Nephron progenitor cell (in vitro differentiated cells): ENCODE measurements at places on chromosomes 2 and 18.

DNA sequence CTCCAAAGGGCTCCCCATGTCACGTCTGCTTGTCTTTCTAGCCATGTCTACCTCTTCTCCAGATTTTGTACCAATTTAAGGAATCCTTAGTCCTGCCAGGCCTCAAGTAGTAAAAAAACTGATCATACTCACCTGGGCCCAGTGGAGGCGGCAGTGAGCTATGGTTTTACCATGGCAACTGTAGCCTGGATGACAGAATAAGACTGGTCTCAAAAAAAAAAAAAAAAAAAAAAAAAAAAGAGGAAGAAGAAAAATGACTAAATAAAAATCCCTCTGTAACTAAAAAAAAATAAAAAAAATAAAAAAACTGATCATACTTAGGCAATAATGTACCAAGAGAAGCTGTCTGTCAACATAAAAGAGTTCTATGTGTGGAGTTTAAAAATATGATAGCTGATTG lies 221.6 kb downstream of the NR4A2 start:
- DNase-seq = peak; percentile 10

DNA sequence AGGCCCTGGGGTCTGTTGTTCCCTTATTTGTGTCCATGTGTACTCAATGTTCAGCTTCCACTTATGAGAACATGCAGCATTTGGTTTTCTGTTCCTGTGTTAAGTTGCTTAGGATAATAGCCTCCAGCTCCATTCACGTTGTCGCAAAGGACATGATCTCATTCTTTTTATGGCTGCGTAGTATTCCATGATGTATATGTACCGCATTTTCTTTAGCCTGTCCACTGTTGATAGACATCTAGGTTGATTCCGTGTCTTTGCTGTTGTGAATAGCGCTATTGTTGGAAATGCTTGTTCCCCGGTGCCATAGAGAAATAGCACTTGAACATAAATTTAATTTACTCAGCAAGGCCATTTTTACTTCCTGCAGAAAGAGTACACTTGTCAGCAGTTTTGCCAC lies 51.3 kb upstream of the EPAS1 start:
- no peak for DNase-seq

GRCh38 chr2:227025510-227025909 lies 138.5 kb downstream of the COL4A4 start:
- no peak for DNase-seq

GRCh38 chr2:43019536-43020183 lies 206.7 kb downstream of the ZFP36L2 start:
- DNase-seq = no peak

GRCh38 chr2:195520671-195521155 lies 136.3 kb upstream of the SLC39A10 start:
- no peak for DNase-seq

DNA sequence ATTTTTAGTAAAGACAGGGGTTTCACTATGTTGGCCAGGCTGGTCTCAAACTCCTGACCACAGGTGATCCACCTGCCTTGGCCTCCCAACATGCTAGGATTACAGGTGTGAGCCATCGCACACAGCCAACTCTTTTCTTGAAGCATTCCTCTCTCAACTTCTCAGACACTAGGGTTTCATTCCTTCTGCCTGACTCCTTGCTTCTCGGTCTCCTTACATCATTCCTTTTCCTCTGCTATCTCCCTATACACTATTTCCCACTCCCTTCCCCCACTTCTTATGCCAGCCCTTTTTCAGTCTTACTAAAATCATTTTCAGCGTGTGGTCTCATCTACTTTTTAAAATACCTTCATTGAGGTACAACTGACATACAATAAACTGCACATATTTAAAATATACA lies 6.1 kb downstream of the SOS1 start:
- no peak for DNase-seq

DNA sequence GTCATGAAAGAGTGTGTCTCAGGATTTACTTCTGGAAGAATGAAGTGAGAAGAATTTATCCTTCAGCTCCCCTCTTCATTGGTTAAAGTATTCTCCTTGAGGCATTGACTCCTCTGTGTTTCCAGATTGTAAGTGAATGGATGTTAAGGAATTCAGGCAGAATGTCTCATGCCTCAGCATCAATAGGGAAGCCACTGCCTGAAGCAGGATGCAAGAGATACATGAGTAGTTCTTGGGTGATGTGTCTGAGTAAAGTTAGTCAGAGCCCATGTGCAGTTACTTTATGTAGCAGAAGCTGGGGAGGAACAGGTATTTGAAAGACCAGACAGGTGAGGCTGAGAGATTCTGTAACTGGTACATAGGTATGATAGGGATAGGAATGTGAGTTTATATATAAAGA lies 34.0 kb upstream of the TMEFF2 start:
- no peak for DNase-seq

DNA sequence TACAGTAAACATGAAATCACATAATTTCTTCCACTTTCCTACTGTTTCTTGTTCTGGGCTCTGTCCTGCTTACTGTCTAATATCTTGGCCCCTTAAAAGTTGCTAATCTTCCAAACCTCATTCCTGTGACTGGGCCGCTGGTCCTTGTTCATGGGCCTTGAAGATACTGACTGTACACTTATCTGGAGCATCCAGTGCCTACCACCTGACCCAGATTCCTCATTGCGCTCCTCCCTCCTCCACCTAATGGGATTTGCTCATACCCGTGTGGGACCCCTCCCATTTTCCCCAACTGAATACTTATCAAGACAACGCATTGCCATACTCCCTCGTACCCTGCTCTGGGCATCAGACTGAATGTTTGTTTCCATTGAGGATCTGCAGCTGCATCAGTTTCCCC lies 6.1 kb upstream of the IL37 start:
- DNase-seq = no peak

- no peak for DNase-seq
Observed at GRCh38 chr2:14322306-14322705, 310.2 kb upstream of the LRATD1 start.

DNA sequence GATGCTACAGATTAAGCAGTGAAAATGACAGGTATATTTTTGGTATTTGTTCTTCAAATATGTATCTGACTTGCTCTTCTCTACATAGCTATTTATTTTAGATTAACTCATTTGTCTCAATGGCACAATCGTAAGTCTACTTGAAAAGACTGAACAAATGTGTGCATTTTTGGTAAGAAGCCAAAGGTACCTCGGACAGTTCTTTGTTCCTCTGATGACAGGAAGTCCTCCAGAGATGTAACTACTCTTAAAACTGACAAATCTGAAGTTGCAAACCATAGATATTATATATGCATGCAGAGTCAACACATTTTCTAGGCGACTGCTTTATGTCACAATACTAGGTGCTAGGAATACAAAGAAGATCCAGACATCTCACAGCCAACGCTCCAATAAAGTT lies 36.7 kb downstream of the NDUFAF7 start:
- DNase-seq = no peak

DNA sequence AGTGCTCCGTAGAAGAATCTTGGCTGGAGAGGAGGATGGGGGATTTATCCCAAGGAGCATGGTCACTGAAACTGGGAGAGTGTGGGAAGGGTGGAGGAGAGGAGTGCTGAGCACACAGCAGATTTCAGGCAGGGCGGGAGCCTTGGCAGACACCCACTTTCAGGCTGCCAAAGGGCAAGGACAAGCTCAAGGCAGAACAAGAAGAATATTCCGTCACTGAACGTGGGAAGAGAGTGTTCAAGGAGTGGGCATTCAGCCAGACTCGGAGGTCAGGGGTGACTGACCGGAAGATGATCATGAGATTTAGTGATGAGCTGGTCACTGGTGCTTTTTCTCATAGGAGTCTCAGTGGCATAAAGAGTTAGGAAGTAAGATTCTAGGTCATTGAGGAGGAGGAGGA lies 136.2 kb upstream of the RASGRP3 start:
- DNase-seq = no peak

GRCh38 chr18:48599391-48599790 lies 60.6 kb downstream of the CTIF start:
- DNase-seq = no peak

DNA sequence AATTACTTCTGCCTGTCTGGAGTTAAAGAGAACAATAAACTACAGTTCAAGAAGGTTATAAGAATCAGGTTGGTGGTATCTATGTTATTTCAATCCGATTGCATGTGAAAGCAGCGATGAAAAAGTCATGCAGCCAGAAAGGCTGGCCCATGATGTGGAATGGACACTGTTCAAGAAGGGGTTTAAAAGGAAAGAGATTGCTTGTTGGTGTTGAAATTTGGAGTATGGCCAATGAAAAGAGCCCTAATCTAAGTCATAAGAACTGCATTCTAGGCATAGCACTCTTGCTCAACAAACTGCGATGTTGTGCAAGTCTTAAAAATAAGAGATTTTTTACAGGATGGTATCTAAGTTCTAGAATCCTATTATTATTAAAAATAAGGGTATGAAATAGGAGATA lies 61.3 kb downstream of the EFEMP1 start:
- no peak for DNase-seq

GRCh38 chr2:207937253-207937652 lies 88.1 kb downstream of the PLEKHM3 start:
- DNase-seq = no peak

DNA sequence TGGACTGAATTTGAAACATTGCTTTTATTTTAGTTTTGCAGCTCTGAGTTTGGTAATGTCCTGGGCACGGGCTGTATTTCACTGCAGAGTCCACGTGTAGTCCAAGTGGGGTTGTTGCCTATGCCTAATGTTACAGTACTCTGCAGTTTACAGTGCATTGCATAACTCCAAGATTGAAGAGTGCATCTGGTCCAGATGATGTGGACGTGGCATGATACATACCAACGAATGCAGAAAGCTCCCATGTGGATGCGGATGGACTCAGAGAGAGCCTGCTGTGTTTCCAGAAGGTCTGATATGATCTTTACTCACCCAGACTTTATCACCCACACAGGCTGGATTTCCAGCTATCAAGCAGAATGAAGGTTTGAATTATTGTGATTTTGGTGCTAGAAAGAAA lies 44.4 kb upstream of the CCDC68 start:
- no peak for DNase-seq

- DNase-seq = no peak
Observed at GRCh38 chr2:197340591-197340990, 30.0 kb upstream of the ANKRD44 start.

- no peak for DNase-seq
Observed at GRCh38 chr18:28163201-28163775, 13.6 kb downstream of the CDH2 start.

DNA sequence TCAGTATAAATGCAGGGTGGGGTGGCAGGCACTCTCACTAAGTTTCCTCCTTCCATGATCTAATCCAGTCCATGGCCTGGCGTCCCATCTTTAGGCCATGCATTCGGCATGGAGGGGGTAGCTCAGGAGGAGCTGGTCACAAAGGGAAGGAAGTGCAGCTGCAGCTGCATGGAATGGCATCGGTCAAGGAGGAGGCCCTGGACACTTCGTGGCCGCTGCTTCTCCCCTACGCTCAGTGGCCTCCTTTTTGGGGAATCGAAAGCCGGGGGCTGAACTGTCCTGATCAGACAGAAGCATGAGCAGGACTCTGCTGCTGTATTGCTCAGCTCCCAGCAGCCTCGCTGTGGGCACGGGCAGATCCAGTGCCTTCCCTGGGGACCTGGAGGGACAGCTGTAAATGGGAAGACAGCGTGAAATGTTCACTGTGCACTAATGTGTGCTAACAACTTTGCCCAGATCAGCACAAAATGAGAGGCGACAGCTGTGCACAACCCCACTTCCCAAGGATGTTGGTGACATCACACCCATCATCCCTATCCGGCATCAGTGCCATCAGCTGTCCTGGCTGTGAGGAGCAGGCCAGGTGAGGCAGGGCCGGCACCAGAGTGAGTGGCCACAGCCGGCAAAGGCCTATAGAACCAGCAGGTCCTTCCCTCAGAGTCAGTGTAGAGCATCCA lies 520.1 kb upstream of the RAB6C start:
- no peak for DNase-seq

- DNase-seq = no peak
Observed at GRCh38 chr18:45069546-45069945, 388.9 kb downstream of the SETBP1 start.

DNA sequence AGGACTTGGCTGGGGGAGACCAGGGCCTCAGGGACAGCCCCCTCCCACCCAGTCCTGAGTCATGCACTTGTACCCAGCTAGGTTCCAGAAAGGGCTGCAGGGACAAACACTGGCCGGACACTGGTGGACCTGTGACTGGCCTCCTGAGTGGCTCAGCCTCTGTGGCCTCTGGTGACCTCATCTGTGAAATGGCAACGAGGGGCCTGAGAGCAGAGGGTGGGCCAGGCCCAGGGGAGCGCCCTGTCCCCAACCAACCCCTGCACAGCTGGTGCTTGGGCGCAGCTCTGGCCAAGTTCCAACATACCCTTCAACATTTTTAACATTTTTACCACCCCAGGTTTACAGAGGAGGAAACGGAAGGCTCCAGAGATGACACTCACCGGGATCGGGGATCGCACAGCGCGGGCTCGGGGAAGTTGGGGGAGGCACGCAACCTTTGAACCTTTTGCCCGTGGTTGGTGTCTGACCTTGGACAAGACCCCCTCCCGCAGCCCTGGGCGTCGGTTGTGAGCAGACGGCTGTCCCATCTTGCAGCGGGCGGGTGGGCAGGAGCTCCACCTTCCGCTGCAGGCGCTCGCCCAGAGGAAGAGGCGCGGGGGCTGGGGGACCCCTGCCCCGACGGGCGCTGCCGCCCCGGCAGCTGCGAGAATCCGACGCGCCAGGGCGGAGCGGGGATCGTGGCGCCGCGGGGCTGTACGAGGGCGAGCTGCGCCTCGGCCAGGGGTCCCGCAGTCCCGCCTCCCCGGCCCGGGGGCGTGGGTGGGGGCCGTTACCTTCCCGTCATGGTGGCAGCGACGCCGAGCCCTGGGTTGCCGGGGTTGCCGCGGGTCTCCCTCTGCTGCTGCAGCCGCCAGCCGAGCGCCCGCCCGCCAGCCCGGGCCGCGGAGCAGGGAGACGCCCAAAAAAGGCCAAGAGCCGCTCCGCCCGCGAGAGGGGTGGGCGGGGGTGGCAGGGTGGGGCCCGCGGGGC lies 805 bp downstream of the LIMS2 start:
- peak; percentile 62 for DNase-seq

GRCh38 chr2:15298770-15299169 lies 262.4 kb downstream of the NBAS start:
- DNase-seq = no peak
